Skin of body (tissue), 3 donors: ENCODE measurements at places on chromosomes 3 and 15. TPM values are rescaled to one million over a fixed set of nuclear protein-coding genes. Genes with fewer than 3 reads are reported as not detected.

DNA sequence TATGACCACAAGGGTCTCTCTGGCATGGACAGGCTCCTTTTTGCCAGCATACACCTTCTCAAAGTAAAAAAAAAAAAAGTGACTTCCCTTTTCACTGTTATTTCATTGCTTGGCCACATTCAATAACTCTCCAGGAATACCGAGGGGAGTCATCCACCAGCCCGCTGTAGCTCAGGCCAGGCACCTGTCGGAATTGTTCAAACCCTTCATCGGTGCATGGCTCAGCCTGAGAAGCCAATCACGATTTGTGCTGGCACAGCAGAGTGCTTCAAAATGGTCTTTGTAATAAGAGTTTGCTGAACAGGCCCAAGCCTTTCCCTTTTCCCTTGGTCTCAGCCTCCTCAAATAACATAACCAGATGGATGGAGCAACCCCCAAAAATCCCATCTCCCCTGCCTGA lies 145.4 kb downstream of the PDZRN3 start:
- no peak for DNase-seq

GRCh38 chr3:180063783-180064182 lies 27.0 kb upstream of the PEX5L start:
- no peak for DNase-seq

DNA sequence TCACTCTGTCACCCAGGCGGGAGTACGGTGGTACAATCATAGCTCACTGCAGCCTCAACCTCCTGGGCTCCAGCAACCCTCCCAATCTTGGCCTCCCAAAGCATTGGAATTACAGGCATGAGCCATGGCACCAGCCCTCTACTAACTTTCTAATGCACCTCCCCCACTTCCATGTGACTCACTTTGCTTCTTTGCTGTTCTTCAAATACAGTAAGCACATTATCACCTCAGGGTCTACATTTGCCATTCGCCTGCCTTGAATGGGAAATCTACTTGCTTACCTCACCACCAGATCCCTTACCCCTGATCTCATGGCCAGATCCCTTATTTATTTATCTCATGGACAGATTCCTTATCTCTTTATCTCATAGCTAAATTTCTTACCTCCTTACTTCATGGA lies 235.3 kb downstream of the KCNMB2 start:
- DNase-seq = no peak

DNA sequence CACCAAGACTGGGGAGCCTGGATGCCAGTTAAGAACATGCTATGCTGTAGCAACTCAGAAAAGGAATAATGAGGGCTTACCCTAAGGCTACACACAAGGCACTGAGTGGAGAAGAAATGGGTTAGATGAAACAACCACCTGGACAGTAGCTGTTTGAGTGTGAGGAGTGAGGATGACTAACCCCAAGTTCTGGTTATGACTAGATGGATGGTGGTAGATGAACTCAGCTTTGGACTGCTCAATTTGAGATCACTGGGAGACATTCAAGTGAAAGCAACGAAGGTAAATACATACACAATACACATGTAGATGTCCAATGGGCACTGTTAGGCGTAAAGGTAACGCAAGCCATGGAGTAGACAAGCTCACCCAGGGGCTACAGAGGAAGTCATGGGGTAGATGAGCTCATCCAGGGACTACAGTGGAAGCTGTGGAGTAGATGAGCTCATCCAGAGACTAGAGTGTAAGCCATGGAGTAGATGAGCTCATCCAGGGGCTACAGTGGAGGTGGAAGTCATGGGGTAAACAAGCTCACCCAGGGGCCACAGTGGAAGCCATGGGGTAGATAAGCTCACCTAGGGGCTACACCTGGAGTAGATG lies 98.3 kb downstream of the ANO10 start:
- no peak for DNase-seq

Gene SENP8
- total RNA-seq = 1.7 TPM

Gene MITF
- 43.2 TPM for total RNA-seq

Gene PDZRN3
- 66.5 TPM for total RNA-seq

DNA sequence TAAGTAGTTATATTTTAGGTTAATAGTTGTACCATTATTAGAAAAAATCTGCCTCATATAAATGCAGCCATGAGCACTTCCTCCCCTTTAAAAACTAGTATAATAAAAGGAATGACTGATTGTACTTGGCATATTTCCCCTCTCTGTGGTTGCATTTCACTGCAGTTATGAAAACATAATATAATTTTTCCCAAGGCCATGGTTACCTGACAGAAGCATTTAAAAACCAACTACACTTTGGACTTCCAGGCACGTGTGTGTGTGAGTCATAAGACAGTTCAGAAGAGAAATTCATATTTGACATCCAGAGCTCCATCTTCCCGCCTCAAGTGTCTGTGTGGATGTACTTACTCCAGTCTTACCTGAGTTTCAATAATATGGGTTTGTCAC lies 828.2 kb upstream of the CFAP20DC start:
- DNase-seq = no peak

Gene QARS1
- total RNA-seq = 213 TPM

- no peak for DNase-seq
Measured at GRCh38 chr3:159749406-159749805, 239.2 kb upstream of the IL12A start.

- no peak for DNase-seq
Measured at GRCh38 chr15:37109168-37109871, 9.0 kb upstream of the MEIS2 start.

GRCh38 chr15:50886611-50887345 lies 21.7 kb upstream of the AP4E1 start:
- no peak for DNase-seq

DNA sequence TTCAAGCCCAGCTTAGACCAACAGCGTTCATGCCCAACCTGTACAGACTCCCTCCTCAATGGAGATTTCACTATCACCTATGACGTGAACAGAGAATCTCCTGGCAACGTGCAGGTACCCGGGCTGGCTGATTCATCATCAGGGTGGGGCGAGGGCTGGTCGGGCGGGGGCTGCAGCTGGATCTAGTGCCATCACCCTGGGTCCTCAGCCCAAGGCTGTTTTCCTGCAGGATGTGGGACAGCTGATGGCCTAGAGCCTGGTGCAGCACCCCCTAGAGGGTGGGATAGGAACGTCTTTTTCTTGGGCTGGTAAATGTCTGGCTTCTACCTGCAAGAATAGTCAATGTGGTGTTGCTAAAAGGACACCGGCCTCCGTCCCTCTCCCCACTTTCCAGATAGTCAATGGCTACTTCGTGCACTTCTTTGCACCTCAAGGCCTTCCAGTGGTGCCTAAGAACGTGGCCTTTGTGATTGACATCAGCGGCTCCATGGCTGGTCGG lies 4.4 kb downstream of the ITIH3 start:
- DNase-seq = no peak

- no peak for DNase-seq
Measured at GRCh38 chr15:63752979-63753378, 80.8 kb downstream of the HERC1 start.

Gene MUC20
- 2.5 TPM for total RNA-seq

Gene NANOGP8
- total RNA-seq = 0.89 TPM

DNA sequence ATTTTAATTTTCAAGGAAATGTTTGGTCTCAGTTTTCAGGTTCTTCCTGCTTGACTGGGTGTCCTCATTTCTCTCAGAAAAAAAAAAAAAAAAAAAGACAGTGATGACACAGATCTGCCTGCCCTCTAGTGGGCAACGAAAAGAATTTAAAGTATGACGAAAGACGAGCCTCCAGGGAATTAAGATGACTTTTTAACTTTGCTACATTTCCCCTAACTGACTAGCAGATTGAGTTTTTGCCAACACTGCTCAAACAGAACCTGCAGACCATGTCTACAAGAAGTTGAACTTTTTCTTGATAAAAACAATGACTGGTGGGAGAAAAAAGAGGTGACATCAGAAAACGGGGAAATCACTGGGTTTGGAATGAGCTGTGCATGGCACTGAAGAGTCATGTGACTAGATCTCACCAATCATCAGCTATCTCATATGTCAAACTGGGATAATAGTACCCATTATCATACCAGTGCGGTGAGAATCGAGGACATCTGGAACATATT lies 40.8 kb downstream of the EOMES start:
- peak; percentile 45 for DNase-seq

DNA sequence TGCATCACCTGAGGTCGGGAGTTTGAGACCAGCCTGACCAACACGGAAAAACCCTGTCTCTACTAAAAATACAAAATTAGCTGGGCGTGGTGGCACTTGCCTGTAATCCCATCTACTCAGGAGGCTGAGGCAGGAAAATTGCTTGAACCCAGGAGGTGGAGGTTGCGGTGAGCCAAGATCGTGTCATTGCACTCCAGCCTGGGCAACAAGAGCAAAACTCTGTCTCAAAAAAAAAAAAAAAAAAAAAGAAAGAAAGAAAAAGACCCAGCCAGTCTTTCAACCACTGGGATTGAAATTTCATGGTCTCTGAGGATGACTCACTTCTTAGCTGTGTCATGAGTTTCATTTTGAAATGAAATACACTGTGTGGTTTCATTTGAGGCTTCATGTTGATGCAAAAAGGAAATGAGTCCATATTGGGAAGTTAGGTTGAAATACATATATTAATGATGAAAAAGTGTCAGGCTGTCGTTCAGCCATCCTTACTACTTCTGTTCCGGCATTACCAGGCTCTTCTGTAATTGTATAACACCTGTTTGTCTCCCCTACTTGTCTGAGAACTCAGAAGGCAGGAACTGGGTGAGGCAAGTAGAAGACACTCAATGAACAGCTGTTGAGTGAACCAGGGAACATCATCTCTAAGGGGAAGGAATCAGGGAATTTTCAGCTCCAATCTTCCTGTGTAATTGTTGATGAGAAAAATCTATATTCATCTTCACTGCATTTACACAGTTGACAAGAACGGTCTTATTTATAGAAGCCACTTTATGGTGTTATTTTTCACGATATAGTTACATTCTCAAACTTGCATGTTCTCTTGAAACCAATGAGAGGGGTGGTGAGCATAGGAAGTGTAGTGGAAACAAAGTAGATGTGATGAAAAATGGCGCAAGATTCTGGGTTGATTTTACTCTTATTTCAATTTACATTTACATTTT lies 87.4 kb downstream of the NFKBIZ start:
- no peak for DNase-seq

DNA sequence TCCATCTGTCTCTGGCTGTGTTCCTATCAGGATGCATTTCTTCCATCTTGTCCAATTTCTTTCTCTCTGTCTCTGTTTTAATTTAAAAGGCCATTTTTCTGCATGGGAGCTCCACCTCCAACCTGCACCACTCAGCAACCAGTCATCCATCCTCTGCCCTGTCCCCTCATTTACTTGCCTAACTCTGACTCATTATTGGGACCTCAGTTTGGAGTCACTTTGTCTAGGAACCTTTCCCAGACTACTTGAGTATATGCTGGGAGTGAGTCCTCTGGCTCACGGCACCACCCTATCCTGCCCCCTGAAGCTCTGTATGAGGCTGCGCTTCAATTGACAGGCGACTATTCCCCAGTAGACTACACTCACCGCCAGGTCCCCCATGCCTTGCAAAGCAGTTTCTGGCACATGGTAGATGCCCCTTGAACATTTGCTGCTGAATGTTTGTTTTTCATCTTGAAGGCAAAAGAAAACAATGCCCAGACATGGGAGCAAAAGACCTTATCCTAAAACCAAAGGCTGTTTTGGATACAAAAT lies 513.3 kb upstream of the CFAP20DC start:
- no peak for DNase-seq

Gene SKOR1
- total RNA-seq = 0.10 TPM

DNA sequence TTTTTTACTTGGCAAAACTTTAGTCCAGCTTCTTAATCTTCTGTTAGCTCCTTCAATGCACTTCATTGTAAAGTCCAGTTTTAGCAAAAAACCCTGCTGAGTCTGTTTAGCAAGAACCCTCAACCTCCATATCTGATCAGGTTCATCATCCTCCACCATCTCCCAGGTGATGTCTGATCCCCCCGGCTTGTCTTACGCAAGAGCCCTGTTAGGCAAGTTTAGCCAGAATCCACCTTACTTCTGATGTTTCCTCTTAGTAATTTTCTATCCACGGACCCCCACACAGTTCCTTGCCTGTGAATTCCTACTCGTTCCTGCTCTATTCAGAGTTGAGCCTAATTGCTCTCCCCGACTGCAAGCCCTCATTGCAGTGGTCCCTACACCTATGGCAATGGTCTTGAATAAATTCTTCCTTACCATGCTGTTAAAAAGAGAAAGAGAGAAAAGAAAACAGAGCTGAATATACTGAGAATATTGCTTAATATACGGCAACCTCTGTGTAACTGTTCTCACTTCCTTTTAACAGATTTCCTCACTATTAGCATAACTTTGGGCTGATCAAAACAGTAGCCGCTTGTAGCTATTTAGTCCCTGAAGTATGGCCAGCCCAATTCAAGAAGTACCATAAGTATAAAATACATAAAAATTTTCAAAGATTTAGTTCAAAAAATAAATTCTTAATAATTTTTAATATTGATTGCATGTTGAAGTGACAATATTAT lies 78.7 kb upstream of the MME start:
- DNase-seq = no peak

DNA sequence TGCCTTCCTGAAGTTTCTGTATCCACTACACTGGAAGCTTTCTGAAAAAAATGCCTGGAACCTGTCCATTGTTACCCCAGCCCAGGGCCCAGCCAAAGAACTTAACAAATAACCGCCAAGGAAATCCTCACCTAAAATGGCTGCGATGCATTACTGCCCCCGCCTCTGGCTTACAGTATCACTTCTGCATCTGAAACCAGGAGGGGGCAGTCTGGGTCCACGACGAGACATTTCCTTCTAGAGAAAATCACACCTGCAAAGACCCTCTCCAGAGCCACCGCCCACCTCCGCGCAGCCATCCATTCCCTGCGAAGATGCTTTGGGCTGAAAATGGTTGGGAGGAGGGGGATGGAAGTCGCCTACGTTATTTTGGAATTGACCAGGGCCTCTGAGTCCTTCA lies 22.4 kb upstream of the CELF6 start:
- DNase-seq = no peak

GRCh38 chr3:41651718-41652117 lies 310.2 kb downstream of the ULK4 start:
- DNase-seq = no peak

- DNase-seq = no peak
Measured at GRCh38 chr3:2847062-2847841, 262.9 kb downstream of the IL5RA start.

Gene CCDC66
- 40.7 TPM for total RNA-seq

DNA sequence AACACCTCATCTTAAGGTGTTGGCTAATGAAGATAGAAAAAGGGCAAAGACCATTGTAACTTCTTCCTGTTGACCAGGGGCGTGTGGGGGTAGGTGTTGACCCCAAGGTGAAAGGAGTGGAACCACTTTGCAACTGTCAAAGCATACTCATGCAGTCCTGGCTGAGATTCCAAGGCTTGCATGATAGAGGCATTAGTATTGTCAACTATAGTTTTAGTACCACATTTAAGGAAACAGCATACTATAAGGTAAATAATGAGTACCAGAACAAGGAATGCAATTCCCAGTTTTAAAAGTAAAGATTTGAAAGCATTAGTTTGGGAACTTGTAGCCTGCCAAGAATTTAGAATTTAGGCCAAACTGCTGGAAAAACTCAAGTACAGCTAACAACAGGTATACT lies 27.8 kb upstream of the ADGRG7 start:
- DNase-seq = no peak

GRCh38 chr15:47432826-47433225 lies 284.5 kb upstream of the SEMA6D start:
- no peak for DNase-seq

- DNase-seq = no peak
Measured at GRCh38 chr15:93614386-93615104, 525.5 kb upstream of the RGMA start.

Gene EEFSEC
- 5.7 TPM for total RNA-seq

- DNase-seq = no peak
Measured at GRCh38 chr15:60471314-60471713, 7.6 kb downstream of the ICE2 start.

Gene XCR1
- total RNA-seq = 0.39 TPM

Gene COL6A6
- 38.9 TPM for total RNA-seq
